ENCODE measurements at places on chromosomes 4 and X. TPM values are rescaled to one million over a fixed set of nuclear protein-coding genes. Genes with fewer than 3 reads are reported as not detected.

The SPATA4 gene
- total RNA-seq = 0.15 TPM

The KLHL13 gene
- total RNA-seq = 28.5 TPM

The CTAG2 gene
- total RNA-seq = not detected

The GPR119 gene
- not detected for total RNA-seq

The HTT gene
- total RNA-seq = 44.8 TPM

The ART3 gene
- total RNA-seq = not detected

The F11 gene
- total RNA-seq = not detected

The PWWP3B gene
- 0.17 TPM for total RNA-seq

The SMIM43 gene
- 6.6 TPM for total RNA-seq

The SPOCK3 gene
- total RNA-seq = 0.17 TPM

The MGAT4D gene
- under 0.01 TPM for total RNA-seq

The HPSE gene
- 1.6 TPM for total RNA-seq

The FGFBP2 gene
- not detected for total RNA-seq

Measured in smooth muscle cell of trachea (primary cell).